ENCODE measurements at places on chromosomes 1 and 21.

DNA sequence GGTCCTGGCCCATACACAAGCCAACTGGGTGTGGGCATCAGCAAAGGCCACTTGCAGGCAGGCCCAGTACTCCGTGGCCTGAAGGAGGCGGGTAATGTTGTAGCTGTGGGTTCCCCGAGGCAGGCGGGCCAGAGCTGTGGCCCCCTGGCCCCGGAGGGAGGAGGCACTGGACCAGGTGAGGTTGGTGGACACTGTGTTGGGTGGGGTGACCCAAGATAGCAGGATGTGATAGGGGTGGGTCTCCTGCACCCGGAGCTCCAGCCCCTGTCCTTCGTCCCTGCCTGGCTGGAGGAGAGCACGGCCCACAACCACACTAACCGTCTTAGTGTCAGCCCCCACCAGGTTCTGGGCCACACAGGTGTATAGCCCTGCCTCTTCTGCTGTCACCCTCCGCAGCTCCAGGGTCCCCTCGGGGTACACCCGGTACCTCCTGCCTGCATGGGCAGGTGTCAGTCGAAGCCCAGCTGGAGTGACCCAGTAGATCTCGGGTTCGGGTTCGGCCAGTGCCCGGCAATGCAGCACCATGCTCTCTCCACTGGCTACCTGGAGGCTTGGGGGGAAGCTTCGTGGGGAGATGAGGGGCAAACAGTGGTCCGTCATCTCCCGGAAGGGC lies 67.3 kb downstream of the LRRN2 start:
- no peak for DNase-seq

- DNase-seq, result no peak
Measured at GRCh38 chr1:191284175-191284574, 806.5 kb upstream of the BRINP3 start.

- no peak for DNase-seq
Measured at GRCh38 chr1:110441888-110442287, 9.1 kb upstream of the PROK1 start.

GRCh38 chr1:34970829-34971228 lies 14.3 kb downstream of the TMEM35B start:
- DNase-seq, result no peak

DNA sequence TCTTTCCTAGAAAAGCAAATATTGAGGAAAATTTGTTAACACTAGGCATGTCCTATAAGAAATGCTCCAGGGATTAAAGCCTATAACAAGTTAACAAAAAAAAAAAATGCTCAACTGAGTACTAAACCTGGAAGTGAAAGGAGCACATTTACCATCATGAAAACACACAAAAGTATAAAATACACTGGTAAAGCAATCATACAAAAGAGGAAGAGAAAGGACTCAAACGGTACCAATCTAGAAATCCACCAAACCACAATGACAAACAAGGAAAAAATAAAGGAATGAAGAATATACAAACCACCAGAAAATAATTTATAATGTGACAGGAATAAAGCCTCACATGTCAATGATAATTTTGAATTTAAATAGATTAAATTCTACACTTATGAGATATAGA lies 21.2 kb downstream of the CD1E start:
- no peak for DNase-seq
